NT2/D1 (cell line): ENCODE measurements at places on chromosomes 1 and 21.

DNA sequence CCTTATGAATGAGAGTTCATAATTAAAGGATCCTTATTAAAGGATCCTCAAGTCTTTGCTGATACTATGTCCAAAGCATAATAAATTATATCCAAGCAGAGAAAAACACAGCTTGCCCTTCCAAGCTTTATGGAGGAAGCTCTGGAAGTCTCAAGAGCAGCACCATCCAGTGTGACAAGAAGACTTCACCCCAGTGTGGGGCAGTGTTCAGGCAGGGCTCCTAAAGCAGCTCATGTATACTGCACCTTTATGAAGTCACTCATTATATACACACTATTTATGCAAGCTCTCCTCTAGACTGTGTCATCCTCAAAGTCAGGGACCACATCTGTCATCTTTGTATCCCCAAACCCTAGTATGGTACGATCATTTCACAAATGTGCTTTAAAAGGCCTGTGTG is 11.9 kb upstream of the CCN1 start:
- DNase-seq = no peak

- no peak for DNase-seq
Observed at GRCh38 chr1:185857442-185857841, 123.3 kb downstream of the HMCN1 start.

GRCh38 chr1:224331326-224331725 is 1.4 kb upstream of the NVL start:
- DNase-seq = no peak

- DNase-seq = no peak
Observed at GRCh38 chr1:101739146-101739545, 257.6 kb downstream of the OLFM3 start.

DNA sequence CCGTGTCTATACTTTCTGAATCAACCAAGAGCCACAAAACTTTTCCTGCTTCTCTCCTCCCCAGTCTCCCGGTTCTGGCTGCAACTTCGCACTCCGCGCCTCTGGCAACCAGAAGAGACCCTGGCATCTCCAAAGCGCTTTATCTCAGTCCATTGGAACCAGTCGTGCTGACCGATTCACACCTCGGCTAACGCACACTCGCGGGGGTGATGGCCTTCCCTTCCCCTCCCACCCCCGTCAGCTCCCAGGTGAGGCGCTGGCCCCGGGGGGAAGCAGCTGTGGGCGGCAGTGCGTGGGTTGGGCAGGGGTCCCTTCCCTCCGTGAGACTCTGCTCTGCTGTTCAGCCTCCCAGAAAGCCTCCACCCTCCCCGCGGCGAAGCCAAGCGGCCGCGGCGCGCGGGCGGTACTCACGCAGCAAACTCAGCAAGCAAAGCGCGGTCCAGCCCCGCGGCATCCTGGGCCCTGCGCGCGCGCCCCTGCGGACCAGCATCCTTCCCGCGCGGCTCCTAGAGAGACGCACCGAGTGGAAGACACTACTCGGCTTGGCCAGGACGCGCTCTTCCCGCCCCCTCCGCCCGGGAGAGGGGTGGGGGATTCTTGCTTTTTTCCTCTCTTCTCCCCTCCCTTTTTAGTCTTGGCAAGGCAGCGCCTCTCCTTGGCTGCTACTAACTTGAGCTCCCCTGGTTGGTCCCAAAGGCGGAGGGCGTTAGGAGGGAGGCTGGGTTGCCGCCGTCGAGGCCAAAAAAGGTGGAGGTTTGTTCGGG is at the start of gene CD34:
Gene CD34 (minus strand): TSS at position 535 of the 764 bp plus-strand sequence. CDS start 45 bp downstream, at position 490.
- peak; percentile 20 for DNase-seq

GRCh38 chr1:187261637-187262036 is 432.9 kb downstream of the PLA2G4A start:
- no peak for DNase-seq

DNA sequence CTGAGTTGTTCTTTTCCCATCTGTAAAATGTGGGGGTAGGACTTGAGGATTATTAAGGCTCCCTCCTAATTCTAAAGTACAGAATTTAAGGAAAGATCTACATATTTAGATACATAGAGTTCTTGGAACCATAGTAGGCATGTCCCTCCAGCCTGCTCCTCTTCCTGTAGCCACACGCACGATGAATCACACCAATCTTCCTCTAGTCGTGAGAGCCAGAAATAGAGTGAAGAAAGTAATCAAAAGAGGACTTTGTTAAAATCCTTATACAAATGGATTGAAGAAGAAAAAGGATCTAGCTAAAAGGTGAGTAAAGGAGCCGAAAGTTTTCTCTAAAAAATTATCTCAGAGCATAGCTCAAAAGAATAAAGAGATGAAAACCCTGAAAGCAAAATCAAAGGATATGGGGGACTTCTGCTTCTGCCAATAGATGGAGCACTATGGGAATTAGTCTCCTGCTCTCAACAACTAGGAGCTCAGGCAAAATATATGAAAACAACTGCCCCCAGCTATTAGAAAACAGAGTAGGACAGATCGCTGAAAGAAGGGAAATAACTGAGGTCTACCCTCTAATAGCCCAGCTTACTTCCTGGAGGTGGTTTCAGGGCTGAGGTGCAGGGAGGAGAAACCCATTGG is 8.5 kb downstream of the C1orf141 start:
- no peak for DNase-seq

GRCh38 chr1:230376296-230376695 is 49.8 kb downstream of the PGBD5 start:
- DNase-seq = no peak

- no peak for DNase-seq
Observed at GRCh38 chr1:17544776-17545350, 5.4 kb downstream of the ARHGEF10L start.

GRCh38 chr1:36284517-36284916 is 21.7 kb upstream of the SH3D21 start:
- DNase-seq = no peak

DNA sequence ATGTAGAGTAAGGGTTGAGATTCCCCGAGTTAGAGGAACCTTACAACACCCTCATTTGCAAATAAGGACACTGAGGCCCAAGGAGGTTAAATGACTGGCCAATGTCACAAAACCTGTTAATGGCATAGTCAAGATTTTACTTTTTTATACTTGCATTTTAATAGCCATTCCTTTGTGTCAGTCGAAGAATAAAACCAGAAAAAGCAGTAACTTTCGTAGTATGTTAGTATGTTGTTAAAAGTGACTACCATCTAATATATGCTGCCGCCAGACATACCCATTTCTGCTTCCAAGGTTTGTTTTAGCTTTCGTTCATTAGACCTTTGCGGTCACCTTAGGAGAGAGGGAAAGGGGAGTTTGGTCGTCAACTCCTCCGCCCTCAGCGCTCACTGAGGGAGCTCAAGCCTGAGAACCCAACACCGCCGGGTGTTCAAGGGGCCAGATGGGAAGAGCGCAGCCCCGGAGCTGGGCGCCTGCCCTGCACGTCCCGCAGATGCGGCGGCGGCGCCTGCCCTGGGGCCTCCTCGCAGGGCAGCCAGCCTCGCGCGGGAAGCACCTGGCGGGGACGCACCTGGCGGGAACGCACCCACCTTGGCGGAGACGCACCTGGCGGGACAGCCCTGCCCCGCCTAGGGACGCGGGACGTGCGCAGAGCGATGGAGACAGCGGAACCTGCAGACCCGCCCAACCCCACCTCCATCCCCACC is 466 bp downstream of the VPS26C start:
- peak; percentile 35 for DNase-seq

DNA sequence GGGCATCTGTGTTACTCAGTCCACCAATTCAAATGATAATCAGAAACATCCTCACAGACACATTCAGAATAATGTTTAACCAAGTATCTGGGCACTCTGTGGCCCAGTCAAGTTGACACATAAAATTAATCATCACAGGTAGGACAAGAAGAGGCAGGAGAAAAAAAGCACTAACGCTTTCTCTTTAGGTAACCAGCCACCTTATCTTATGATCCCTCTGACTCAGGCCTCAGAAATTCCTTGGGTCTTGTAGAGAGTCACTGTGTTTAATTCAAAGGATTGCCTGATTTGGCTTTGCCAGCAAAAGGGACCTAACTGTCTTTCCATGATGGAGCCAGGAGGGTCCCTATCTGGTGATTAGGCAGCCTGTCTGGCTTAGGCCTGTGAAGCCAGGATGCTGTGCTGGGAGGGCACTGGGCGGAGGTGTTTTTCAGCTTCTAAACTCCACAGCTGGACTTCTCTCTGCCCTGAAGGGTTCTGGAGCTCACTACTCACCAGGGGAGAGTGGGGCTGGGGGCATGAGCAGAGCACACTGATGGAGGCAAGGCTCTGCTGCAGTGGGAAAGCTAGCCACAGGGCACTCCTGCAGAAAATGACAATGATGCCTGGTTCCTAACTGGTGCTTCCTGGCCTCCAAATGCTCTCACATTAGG is 36.4 kb upstream of the STUM start:
- peak; percentile 33 for DNase-seq

DNA sequence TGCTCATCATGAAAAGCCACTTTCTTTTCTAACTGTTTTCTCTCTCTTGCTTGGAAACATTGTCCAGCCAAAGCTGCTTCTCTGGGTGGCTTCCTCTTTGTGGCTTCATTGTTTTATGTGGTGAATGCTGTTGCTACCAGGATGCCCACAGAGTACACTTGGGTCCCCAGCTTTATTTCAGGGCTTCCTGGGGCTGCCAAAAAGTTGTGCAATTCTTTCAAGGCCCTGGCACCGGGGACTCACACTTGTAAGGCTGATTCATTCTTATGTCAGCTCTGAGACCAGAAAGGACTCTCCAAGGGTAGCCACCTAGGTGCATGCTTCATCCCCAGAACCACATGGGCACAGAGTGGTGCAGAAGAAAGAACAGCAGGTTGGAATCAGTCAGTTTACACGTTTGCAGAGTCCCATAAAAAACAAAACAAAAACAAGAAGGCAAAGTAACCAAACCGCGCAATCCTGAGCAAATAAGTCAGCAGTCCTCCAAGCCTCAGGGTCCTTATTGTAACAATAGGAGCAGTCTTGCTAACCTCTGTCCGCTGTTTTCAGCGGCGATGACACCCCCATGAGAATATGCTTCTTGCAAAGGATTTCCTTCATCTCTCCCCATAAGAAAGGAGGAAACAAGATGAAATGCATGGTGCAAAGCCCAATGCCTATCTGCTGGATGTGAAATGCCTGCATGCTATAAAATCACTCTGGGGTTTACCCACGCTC is 89.9 kb upstream of the SSX2IP start:
- no peak for DNase-seq
